ENCODE measurements at places on chromosomes 3 and 15.

DNA sequence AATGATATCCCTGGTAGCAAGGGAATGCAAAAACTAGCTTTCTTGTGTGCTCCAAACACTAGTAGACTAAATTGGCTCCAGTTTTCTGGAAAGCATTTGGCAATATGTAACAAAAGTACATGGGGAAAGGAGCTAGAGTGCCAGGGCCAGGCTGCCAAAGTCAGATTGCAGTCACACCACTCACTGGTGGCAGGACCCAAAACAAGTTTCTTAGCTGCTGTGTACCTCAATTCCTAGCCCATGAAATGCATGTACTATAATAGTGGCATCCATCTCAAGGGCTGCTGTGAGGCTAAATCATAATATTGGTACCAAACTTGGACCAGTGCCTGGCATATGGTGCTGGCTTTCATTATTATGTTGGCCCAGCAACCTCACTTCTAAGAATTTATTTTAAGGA is 49.3 kb downstream of the CLDN18 start:
- DNase-seq = no peak

DNA sequence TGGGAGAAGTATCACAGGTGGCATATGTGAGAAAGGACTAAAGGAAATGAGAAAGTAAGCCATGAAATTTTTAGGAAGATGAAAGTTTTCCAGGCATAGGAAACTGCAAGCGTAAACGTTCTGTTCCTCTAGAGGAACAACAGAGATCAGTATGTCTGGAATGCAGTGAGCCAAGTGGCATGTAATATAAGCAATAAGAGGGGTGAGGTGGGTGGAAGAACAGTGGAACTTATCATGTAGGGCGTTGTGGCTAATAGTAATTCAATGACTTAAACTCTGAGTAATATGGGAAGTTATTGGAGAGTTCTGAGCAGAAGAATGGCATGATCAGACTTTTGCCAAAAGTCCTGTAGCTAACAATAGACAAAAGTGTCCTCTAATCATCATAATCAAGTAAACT is 902.9 kb downstream of the EPHA3 start:
- peak; percentile 19 for DNase-seq

DNA sequence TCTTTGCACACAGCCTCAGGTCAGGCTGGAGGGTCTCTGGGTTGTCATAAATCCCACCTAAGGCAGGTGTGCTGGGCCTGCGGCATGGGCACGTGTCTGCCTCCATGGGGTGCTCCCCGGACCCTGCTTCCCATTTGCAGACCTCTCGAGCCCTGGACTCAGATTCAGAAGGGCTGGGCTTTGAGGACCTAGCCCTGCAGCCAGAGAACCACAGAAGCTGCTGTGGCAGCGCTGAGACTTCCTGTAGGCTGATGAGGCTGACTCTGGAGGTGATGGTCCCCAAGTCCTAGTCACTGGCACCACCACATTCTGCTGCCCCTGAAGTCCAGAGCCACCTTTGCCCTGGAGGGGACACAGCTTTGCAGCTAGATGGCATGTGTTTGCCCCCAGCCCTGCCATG is 156.4 kb downstream of the LRRC28 start:
- no peak for DNase-seq

DNA sequence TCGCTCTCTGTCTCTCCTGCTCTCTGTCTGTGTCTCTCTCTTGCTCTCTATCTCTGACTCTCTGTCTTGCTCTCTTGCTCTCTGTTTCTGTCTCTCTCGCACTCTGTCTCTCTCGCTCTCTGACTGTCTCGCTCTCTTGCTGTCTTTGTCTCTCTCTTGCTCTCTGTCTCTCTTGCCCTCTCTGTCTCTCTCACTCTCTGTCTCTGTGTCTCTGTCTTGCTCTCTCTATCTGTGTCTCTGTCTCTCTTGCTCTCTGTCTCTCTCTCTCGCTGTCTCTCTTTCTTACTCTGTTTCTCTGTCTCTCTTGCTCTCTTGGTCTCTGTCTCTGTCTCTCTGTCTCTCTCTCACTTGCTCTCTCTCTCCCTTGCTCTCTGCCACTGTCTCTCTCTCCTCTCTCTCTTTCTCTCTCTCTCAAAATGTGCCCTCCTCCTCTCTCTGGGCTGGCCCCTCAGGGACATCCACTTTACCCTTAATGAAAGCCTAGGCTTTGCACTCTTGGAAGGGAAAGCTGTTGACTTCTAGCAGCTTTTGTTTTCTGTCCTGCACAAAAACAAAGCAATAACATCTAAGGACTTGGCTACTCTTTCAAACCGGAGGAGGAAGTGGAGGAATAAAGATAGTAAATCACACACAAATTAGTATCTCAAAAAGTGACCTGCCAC is 73.9 kb upstream of the NR2E3 start:
- DNase-seq = no peak

DNA sequence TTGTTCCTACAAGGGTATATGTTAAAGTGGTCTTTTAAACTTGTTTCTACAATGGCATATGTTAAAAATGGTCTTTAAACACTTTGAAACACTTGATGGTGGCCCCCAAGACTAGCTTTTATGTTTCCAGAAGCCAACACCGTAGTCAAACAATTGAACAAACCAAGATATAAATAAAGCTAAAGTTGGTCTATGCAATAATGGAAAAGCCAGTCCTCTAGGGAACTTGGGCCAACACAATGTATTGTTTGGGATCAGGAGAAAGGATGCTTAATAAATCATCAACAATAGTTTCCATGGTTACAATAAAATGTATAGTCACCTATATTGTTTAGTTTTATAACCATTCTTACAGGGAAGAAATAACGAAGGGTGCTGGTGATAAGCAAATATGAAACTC is 137.2 kb downstream of the RORA start:
- no peak for DNase-seq

DNA sequence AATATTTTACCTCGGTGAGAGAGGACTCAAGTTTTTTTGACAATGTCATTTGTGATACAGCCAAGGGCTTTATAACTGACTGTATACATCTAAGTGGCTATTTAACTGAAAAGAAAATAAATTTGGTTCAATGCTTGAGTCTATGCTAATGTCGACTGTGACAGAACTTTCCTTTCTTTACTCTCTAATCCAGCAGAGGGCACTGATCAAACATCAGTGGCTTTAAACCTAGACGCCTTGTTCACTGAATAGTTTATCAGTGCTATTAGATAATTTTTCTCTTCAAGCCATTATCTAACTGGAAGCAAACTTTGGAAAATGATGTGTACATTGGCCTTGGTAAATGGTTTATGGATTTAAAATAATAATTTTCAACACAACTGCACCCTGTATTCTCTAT is 285.1 kb downstream of the CHL1 start:
- DNase-seq = no peak

DNA sequence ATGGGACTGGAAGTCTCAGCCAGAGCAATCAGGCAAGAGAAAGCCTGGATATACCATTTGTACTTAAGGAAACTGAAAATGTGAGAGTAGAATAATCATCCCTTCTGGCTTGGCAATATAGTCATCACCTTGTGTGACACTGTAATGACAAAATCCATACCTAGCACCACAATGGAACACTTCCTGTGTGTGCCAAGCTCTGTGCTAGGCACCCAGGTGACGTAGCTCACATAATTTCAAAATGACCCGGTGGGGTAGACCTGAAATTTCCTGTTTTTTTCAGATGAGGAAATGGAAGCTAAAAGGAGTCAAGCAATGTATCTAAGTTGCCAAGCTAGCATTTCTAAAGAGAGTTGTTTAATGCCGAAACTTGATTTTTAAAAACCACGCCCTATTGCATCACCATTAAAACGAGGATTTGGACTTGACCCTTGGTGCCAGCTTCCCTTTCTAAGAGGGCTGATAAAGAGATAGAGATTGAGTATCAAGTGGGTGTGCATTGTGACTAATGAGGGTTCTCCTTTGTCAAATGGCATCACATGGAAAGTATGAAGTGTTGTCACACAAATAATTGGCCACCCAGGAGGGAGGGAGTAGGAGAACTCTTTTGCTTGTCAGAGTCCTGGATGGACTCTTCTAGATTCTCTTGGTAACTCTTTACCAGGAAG is 141.3 kb upstream of the PDZRN3 start:
- DNase-seq = no peak

DNA sequence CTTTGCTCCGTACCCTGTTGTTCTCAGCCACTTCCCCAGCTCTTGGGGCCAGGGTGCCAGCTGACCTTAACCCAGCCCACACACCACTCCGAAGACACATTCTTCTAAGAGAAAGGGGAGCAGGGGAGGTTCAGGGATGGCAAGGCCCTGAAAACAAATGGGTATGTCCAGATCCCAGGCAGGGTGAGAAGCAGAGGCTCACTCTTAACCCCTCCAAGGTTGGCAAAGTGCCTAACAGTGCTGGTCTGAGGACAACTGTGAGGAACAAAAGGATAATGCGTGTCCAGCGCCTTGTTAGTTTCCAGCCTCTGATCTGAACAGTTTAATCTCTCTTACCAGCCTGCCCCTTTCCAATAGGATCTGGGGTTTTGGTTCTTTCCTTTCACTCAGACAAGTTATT is 1.5 kb downstream of the TMEM44 start:
- DNase-seq = no peak

Data from iris pigment epithelial cell (primary cell).